AG09309 (cell line): ENCODE measurements at places on chromosomes 4 and X.

DNA sequence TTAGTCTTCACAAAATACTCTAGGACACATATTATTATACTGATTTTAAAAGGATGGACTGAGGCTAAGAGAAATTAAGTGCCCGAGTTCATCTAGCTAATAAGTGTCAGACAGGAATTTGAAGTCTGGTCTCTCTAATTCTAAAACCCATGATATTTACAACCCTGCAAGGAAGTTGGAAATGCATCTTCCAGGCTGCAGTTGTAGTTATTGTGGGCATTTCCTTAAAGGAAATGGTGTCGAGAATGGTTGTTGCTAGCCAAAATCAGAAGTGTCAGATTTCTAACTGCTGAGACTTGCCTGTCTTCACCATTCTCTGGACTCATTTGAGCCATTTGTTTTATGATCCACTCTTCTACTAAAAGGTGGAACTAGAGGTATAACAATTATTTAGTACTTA, 82.5 kb downstream of the FAT4 start:
- no peak for DNase-seq

DNA sequence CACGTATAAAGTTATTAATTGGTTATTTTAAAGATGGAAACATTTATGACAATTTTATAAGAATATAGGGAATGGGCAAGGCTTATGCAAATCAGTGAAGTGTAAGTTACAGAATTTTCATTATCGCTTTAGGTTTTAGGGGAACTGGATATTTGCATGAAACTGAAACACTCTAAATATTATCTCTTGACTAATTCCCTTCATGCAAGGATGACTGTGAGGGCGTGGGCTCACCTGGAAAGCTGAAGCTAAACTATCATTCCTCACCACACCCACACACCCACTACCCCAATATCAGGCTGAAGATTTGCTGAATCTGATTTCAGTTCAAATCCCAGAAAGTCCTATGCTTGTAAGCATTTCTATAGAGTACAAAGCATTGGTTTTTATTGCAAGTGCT, 81.7 kb upstream of the ARHGAP24 start:
- no peak for DNase-seq

DNA sequence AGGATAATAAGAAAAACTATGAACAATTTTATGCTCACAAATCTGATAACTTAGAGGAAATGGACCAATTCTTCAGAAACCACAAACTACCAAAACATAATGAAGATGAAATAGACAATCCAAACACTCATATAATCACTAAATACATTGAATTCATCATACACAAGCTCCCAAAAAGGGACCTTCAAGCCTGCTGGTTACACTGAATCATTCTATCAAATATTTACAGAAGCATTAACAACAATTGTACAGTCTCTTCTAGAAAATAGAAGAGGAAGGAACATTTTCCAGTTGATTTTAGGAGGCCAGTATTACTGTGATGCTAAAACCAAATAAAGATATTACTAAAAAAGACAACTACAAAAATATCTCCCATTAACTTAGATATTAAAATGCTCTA, 88.3 kb downstream of the IL15 start:
- no peak for DNase-seq

- DNase-seq, result no peak
These were observed 425.0 kb downstream of the MID1IP1 start for GRCh38 chrX:39226251-39226650.

GRCh38 chr4:143441678-143442077, 71.8 kb upstream of the SMARCA5 start:
- no peak for DNase-seq

DNA sequence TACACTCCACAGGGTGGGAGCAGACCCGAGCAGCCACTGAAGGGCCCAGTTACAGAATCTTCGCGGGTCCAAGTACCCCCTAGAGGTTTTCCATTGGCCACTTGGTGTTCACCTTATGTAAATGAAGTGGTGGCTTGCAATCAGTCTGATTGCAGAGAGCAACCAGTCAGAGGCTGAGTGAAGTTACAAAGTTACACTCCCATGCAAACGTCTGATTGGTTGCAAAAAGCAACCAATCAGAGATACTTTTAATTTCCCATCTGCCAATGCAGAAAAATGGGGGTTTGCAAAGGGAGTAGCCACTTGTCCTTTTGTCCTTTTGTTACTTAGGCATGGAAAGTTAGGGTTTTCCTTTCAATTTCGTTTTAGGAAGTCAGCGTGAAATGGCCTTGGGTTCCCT, 27.0 kb upstream of the NKAP start:
- DNase-seq, result no peak
